ENCODE measurements at places on chromosomes 12 and 14. TPM values are rescaled to one million over a fixed set of nuclear protein-coding genes. Genes with fewer than 3 reads are reported as not detected.

- no peak for DNase-seq
- no peak overlapping the region for H3K27ac ChIP-seq
- no peaks in the 10 kb centered on the region for H3K27me3 ChIP-seq
- H3K36me3 ChIP-seq = peaks cover 14% of the 10 kb centered on the region
- peaks cover 90% of the 10 kb centered on the region for H3K4me1 ChIP-seq
- H3K4me3 ChIP-seq = peak overlapping the region; percentile 43
Observed at GRCh38 chr14:95150910-95151309, 6.4 kb downstream of the DICER1 start.

DNA sequence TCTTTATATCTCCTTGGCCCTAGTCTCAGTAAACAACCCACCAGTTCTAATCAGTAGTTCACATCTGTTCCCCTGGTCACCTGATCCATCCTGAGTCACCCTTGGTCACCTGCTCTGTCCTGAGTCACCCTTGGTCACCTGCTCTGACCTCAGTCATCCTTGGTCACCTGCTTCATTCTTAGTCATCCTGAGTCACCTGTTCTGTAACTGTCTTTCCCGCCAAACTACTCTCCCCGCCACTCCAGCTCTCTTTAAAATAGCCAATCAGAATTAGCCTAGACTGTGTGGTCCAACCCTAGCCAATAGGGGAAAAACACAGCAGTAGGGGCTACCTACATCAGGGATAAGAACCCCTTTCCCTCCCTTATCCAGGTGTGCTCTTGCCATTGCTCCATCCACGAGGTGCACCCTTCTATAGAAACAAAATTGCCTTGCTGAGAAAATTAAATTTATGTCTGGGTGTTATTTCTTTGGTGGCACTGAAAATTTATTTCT is 245.4 kb upstream of the DIO3 start:
- H3K36me3 ChIP-seq = no peaks in the 10 kb centered on the region
- no peak for DNase-seq
- H3K27ac ChIP-seq = no peak overlapping the region
- H3K4me1 ChIP-seq = no peaks in the 10 kb centered on the region

- peak overlapping the region; percentile 58 for H3K27ac ChIP-seq
- H3K4me3 ChIP-seq = peak overlapping the region; percentile 89
- peaks cover 25% of the 10 kb centered on the region for H3K36me3 ChIP-seq
- no peak for DNase-seq
- peaks cover 84% of the 10 kb centered on the region for H3K4me1 ChIP-seq
Observed at GRCh38 chr12:57237932-57238853, 8.7 kb downstream of the SHMT2 start.

DNA sequence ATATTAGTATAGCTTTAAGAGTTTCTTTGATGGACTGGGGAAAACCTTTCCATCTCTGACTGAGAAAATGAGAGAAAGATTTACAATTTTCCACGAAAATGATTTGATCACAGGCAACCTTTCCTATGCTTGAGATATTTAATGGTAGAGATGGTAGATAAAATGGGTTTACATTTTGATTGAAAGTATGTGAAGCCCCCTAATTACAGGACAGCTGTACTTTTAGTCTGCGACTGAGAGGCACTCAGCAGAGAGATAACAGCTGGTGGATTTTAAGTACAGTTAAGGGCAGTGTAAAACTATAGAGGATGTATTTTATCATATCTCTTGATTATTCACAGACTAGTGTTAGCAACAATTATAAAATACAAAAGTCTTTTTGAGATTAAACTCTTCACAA is 40.7 kb downstream of the C12orf50 start:
- no peak overlapping the region for H3K4me3 ChIP-seq
- peaks cover 10% of the 10 kb centered on the region for H3K27me3 ChIP-seq
- DNase-seq = no peak
- H3K27ac ChIP-seq = no peak overlapping the region

DNA sequence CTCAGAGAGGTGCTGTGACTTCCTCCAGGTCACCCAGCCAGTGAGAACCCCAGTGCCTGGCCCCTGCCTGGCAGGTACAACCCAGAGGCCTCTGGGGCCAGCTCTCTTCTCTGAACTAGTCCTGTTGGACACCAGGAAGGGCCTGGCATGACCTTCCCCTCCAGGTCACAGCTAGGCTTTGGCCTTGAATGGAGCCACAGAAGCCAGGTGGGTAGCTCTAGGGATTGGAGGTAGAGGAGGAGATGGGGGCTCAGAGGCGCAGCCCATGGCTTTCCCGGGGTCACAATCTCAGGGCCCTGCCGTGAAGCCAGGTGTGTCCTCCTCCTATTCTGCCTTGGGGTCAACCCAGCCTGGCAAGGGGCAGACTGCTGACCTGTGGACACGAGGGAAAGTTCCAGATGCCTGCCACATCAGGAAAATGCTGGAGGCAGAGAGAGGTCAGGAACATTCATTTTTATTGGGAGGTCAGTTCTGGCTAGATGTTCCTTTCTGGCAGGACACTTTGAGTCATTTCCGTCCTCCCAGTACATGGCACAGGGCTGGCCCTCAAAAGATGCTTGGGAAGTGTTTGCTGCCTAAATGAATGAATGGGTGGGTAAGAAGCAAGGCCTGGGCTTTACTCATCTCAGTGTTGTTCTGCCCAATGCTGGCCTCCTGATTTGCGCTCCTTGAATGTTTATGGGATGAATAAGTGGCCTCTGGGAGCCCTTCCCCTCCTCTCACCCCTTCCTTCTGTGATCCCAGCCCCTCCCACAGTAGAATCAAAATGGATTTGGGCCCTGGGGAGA is 25.4 kb downstream of the FAM222A start:
- no peaks in the 10 kb centered on the region for H3K4me1 ChIP-seq
- no peaks in the 10 kb centered on the region for H3K36me3 ChIP-seq
- no peak for DNase-seq
- H3K4me3 ChIP-seq = no peak overlapping the region
- no peak overlapping the region for H3K27ac ChIP-seq

DNA sequence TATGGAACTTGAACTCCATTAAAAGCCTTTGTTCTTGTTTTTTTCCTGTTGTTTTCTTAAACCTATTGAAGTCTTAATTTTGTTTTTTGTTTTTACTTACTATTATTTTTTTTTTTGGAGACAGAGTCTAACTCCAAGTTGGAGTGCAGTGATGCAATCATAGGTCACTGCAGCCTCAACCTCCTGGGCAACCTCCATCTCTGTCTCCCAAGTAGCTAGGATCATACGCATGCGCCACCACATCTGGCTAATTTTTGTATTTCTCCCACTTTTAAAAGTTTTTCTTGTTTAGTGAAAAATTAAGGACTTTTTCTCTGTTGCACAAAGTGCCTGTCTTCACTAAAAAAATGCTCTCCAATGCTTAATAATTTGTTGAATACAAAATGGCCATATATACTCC is 76.2 kb downstream of the SCN8A start:
- no peak for DNase-seq
- no peaks in the 10 kb centered on the region for H3K27me3 ChIP-seq
- H3K27ac ChIP-seq = no peak overlapping the region
- H3K36me3 ChIP-seq = no peaks in the 10 kb centered on the region

GRCh38 chr14:24074625-24075484 is 3.5 kb downstream of the CPNE6 start:
- DNase-seq = no peak
- H3K4me1 ChIP-seq = peaks cover 19% of the 10 kb centered on the region
- H3K27me3 ChIP-seq = no peaks in the 10 kb centered on the region
- no peak overlapping the region for H3K4me3 ChIP-seq
- no peaks in the 10 kb centered on the region for H3K36me3 ChIP-seq
- no peak overlapping the region for H3K27ac ChIP-seq

DNA sequence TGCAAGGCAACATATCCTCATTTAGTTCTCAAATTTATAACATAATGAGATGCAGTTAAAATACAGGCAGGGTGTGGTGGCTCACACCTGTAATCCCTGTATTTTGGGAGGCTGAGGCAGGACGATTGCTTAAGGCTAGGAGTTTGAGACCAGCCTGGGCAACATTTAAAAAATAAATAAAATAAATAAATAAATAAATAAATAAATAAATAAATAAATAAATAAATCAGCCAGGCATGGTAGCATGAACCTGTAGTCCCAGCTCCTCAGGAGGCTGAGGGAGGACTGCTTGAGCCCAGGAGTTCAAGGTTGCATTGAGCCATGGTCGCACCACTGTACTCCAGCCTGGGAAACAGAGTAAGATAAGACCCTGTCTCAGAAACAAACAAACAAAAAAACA is 39.4 kb downstream of the TCHP start:
- peaks cover 12% of the 10 kb centered on the region for H3K36me3 ChIP-seq
- no peak overlapping the region for H3K4me3 ChIP-seq
- no peak for DNase-seq
- H3K27me3 ChIP-seq = no peaks in the 10 kb centered on the region

- no peaks in the 10 kb centered on the region for H3K36me3 ChIP-seq
- no peaks in the 10 kb centered on the region for H3K27me3 ChIP-seq
- H3K27ac ChIP-seq = no peak overlapping the region
- H3K4me1 ChIP-seq = no peaks in the 10 kb centered on the region
Observed at GRCh38 chr12:127893895-127894609, 372.9 kb upstream of the TMEM132C start.

DNA sequence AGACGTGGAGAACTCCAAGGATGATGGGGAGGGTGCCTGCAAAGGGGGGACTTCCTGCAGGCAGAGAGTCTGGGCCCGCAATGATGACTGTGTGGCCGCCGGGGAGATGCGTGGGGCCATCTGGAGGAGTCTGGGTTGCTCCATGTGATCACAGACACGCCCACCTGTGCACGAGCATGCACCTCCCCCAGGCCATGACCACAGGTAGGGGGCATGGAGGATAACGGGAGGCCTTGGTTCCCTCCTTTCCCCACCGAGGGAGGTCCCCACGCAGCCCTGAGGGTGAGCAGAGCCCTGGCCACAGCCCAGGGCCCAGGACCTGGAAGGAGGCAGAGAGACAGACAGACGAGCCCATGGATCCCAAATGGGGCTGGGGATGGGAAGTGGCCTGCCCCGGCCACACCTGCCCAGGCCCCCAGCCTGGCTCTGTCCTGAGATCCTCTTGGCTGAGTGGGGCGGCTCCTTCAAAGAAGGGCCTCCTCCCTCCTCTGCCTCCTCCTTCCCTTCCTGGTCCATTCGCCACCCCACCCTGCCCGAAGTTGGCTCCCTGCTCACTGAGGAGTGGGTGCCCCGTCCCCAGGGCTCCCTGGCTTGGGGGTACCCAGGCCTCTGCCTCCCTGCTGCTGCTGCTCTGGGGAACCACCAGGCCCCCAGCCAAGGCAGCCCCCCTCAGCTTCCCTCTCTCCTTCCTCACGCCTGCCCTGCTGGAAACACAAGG is 138.2 kb downstream of the CALM1 start:
- DNase-seq = no peak
- no peaks in the 10 kb centered on the region for H3K4me1 ChIP-seq
- H3K36me3 ChIP-seq = no peaks in the 10 kb centered on the region
- no peak overlapping the region for H3K27ac ChIP-seq
- no peak overlapping the region for H3K4me3 ChIP-seq
- no peaks in the 10 kb centered on the region for H3K27me3 ChIP-seq

GRCh38 chr12:104463368-104463767 is 6.6 kb downstream of the CHST11 start:
- H3K36me3 ChIP-seq = peaks cover 11% of the 10 kb centered on the region
- no peak for DNase-seq
- H3K4me3 ChIP-seq = peak overlapping the region; percentile 78
- no peaks in the 10 kb centered on the region for H3K27me3 ChIP-seq
- H3K27ac ChIP-seq = peak overlapping the region; percentile 91

- no peak overlapping the region for H3K27ac ChIP-seq
- no peak for DNase-seq
- no peaks in the 10 kb centered on the region for H3K27me3 ChIP-seq
- no peak overlapping the region for H3K4me3 ChIP-seq
Observed at GRCh38 chr14:98906123-98906995, 365.6 kb downstream of the BCL11B start.

DNA sequence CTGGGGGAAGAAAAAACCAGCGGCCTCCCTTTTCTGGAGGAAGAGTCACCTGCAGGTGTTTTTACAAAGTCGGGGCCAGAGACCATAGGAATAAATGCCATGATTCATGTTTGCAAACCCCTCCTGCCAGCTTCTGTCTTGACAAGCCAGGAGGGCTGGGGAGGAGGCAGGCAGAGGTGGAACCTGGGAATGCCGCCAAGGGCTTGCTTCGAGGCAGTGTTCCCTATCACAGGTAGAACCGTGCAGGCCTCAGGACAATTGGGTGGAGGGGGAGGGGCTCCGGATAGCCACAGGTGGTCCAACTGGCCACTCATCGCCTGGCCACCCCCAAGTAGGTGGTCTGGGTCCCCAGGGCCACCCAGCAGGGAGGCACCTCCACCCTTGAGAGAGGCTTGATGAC is 14.2 kb upstream of the DLK1 start:
- DNase-seq = no peak
- no peaks in the 10 kb centered on the region for H3K36me3 ChIP-seq
- H3K4me3 ChIP-seq = no peak overlapping the region
- no peaks in the 10 kb centered on the region for H3K4me1 ChIP-seq

DNA sequence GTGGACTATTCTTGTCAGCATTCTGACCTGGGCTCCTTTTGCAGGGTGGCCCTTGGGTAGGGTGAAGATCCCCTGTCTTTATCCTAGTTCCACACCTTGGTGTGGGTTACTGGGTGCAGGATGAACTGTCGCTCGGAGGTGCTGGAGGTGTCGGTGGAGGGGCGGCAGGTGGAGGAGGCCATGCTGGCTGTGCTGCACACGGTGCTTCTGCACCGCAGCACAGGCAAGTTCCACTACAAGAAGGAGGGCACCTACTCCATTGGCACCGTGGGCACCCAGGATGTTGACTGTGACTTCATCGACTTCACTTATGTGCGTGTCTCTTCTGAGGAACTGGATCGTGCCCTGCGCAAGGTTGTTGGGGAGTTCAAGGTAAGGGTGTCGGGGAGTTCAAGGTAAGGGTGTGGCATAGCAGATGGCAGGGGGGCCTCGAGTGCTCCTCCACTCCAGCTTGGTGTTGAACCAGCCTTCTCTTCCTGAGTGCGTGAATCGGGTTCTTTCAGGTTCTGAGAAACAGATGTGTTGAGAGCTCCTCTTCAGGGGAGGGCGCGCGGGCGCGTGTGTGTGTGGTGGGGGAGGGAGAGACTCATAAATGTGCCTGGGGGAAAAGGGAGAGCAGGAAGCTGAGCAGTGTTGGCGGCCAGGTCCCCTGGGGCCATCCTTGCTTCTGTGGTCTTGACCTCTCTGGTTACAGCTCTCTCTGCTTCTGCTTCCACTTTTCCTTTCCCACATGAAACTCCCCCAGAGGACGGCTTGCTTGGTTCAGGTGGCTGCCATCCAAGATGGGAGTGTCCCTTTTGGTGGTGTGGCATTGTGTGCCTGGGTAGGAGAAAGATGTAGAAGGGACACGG is 4.0 kb downstream of the ATG101 start:
- no peak for DNase-seq
- peaks cover 51% of the 10 kb centered on the region for H3K4me1 ChIP-seq
- H3K4me3 ChIP-seq = no peak overlapping the region
- H3K27ac ChIP-seq = peak overlapping the region; percentile 4
- peaks cover 19% of the 10 kb centered on the region for H3K36me3 ChIP-seq
- H3K27me3 ChIP-seq = no peaks in the 10 kb centered on the region

- no peaks in the 10 kb centered on the region for H3K36me3 ChIP-seq
- H3K27me3 ChIP-seq = no peaks in the 10 kb centered on the region
- no peak overlapping the region for H3K27ac ChIP-seq
- no peaks in the 10 kb centered on the region for H3K4me1 ChIP-seq
- DNase-seq = no peak
Observed at GRCh38 chr14:42228611-42229010, 621.9 kb downstream of the LRFN5 start.

- H3K4me3 ChIP-seq = no peak overlapping the region
- H3K27me3 ChIP-seq = no peaks in the 10 kb centered on the region
- H3K4me1 ChIP-seq = peaks cover 8% of the 10 kb centered on the region
- no peak overlapping the region for H3K27ac ChIP-seq
- no peak for DNase-seq
- H3K36me3 ChIP-seq = no peaks in the 10 kb centered on the region
Observed at GRCh38 chr12:12947902-12948301, 4.1 kb downstream of the GPRC5D start.

The AMIGO2 gene
- total RNA-seq = 15.1 TPM

The MANSC1 gene
- total RNA-seq = 1.5 TPM

The SSTR1 gene
- total RNA-seq = not detected

The PLXNC1 gene
- total RNA-seq = 14.1 TPM

The PTCSC3 gene
- total RNA-seq = not detected

The KLRD1 gene
- 6.6 TPM for total RNA-seq

Data from activated T-cell treated with anti-CD3 and anti-CD28 coated beads, Interleukin-2, amount 50 U/mL, for 72 hours (primary cell).